Cerebellum (tissue), 4 donors: ENCODE measurements at places on chromosomes 5 and 9.

DNA sequence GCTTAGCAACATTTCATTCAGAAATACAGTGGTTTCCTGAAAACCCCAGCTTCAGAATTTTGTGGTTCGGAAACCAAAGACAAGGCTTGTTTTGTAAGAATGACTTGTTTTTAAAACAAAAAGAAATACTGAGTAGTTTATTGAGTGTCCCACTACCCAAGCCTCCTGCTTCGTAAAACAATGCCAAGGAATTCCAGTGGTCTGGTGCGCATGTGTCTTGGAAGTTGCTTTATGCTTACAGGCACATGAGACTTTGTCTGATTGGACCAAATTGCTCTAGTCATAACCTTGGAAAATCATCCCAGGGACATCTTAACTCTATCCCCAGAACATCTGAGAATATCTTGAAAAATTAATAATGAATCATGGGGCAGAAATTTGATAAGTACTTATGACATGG is 77.1 kb upstream of the FST start:
- no peak for DNase-seq

GRCh38 chr5:35979715-35980114 is 11.5 kb downstream of the UGT3A1 start:
- DNase-seq = no peak

- no peak for DNase-seq
These were observed 601.4 kb upstream of the TLE4 start for GRCh38 chr9:78970375-78970774.

DNA sequence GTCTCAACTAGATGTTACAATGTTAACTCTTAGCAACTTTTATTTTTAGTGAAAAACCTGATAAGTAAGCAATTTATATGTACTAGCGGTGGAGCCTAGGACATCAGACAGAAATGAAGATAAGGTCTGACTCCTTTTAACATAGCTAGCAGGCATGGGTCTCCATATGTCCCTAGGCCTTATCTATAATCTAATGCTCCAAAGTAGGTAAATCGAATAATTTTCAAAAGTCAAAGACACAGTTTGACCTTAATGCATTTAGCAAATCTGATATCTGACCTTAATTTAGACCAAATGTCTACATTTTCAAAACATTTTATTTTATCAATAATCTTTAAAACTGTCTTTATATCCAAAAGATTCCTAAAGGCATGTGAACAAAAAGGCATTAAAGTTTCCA is 305.0 kb upstream of the CCNH start:
- no peak for DNase-seq

DNA sequence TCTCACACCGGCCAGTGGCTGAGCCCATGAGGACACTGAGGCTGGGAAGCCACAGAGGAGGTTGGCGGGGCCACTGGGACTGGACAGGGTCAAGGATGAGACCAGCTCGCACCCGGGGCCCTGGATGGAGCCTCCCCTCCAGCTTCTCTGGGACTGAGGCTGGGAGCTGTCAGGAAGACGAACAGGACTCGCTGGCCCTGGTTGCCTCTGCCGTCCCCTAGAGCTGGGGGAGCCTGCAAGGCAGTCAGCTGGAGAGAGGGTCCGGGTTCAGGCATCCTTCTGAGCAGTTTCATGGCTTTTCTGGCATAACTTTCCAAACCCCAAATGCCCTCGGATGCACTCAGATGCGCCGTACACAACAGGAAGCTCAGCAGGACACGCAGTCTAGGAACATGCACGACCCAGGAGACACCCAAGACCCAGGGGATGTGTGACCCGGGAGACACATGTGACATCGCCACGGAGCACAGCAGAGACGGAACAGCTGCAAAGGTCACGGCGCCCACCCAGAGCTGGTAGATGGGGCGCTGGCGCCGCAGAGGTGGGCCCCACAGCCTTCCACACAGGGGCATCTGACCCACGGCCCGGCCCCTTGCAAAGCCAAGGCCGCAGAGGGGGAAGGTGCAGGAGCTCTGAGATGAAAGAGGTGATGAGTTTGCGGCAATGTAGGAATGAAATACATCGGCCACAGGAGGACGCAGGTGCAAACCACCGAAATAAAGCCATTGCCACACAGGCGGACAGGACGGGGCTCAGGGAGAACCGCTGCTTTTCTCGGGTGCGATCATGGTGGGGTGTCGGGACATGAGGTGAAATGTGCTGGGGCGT is 17.1 kb downstream of the TPPP start:
- no peak for DNase-seq

DNA sequence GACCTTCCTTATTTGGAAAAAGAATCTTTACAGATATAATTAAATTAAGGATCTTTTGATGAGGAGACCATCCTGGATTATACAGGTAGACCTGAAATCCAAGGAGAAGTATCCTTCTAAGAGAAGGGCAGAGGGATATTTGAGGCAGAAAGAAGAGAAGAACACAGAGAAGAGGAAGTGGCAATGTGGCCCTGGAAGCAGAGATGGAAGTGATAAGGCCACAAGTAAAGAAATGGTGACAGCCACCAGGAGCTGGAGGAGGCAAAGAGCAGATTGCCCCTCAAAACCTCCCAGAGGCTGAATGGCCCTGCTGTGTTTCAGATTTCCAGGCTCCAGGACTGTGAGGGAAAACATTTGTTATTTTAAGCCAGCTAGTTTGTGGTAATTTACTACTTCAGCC is 93.0 kb upstream of the ANKRD55 start:
- DNase-seq = no peak

- no peak for DNase-seq
These were observed 545.3 kb downstream of the TAF11L14 start for GRCh38 chr5:18179579-18179978.

DNA sequence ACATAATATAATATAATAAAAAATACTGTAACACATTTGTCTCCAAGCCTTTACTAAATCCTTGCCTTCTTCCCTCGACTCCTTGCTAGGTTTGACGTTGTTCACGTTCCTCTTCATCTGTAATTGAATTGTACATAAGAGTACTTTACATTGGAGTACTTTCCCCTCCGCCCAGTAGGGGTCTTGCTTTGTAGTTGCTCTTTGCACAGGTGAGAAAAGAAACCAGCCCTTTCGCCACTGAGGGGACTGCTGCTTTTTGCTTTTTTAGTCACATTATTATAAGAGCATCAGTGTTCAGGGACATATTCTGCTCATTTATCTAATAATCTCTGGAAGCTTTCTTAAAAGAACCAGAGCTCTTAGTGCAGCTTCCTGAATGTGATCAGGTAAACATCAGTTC is 115.0 kb downstream of the CETN3 start:
- no peak for DNase-seq

GRCh38 chr5:173004013-173004412 is 20.4 kb downstream of the ATP6V0E1 start:
- no peak for DNase-seq

- DNase-seq = no peak
These were observed 83.0 kb downstream of the TMEM174 start for GRCh38 chr5:73256012-73256411.

GRCh38 chr5:77882670-77883257 is 106.6 kb upstream of the TBCA start:
- no peak for DNase-seq

- no peak for DNase-seq
These were observed 49.9 kb upstream of the GDNF start for GRCh38 chr5:37889612-37890317.

GRCh38 chr5:135498637-135498995 is 37.1 kb downstream of the NEUROG1 start:
- DNase-seq = peak; percentile 35

- no peak for DNase-seq
These were observed 30.8 kb downstream of the ARHGAP26 start for GRCh38 chr5:142800776-142801494.

DNA sequence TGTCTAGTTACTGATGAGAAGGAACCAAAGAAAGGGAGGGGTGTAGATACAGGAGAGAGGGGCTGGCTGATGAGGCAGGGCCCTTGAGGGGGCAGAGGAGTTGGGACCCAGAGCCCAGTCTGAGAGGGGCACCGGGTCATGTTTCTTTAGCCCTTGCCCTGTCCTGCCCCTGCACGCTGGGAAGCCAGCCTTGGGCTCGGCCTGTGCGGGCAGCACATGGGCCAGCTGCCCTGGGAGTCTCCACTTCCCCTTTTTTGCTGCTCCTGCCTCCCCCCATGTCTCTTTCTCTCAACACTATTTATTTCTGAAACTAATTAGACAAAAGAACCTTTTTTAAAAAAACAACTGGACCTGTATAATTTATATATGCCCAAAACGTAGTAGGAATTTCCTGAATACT is 20.5 kb downstream of the MVB12B start:
- DNase-seq = no peak

GRCh38 chr5:124373883-124374282 is 372.6 kb downstream of the ZNF608 start:
- no peak for DNase-seq

DNA sequence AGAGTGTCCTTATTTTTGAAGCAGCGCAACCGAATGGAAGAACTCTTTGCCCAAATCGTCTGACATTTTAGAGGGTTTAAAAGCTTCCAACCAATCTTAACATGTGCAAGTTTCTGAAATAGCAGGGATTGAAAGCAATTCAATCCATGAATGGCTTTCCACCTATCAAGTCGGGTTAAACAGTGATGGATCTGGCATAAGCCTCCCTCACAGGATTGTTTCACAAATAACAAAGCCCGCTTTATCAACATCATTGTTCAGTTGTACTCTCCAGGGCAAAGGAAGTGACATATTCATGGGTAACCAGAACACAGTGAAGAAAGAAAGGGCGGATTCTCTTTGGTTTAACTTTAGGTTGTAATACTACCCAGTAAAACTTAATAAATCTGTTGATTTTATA is 497.3 kb downstream of the MTRR start:
- no peak for DNase-seq

DNA sequence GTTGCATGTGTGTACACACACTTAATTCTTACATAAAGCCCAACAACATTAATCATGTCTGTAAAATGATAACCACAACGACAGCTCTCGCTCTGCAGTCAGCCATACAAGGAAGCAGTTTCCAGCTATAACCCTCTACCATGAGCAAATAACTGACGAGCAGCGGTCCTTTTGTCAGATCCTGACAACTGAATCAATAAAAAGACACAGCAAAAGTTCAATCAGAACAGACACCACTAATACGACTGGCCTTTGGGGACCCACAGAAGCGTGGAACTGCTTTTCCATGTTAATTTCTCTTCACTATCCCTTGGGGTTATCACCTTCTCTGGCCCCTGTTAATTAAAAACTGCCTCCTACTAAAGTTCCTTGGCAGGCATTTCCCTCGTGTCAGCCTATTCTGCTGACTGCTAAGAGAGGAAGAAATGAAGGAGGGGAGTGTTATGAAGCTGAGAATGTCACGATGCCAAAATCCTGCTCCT is 722.8 kb upstream of the GRAMD2B start:
- no peak for DNase-seq

GRCh38 chr5:119078071-119078846 is 7.4 kb downstream of the DMXL1 start:
- no peak for DNase-seq

DNA sequence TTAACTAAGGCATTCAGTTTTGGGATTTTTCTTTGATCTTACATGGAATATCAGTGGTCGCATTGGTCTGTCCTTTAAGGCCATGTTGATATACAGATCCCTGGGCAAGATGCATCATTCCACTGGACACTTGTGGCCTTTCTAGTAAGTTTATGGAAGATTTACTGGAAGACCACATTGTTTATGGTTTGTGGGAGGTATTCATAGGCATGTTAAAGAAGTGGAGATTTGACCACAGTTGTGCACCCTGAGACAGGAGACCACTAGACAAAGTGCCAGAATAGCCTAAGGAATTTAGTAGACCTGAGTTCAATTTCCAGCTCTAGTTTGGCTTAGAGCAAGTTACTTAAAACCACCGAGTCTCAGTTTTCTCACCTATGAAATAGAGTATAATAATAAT is 383.1 kb upstream of the PAPPA start:
- DNase-seq = no peak

DNA sequence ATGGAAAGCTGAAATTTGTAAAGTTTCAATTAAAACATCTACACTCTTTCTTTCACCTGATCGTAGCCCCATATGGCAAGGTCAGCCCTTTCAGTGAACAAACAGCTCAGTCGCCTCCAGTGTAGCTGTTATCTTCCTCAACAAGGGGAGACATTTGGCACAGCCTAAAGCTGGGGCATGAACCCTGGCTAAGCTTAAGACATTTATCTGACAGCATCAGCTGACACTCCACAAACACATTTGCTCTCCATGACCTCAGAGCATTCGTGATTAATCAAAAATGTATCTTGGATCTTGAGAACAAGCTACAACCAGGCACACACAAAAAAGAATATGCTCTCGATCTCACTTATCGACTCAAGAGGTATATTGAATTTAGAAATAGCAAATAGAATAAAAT is 67.3 kb downstream of the POU5F2 start:
- DNase-seq = no peak

DNA sequence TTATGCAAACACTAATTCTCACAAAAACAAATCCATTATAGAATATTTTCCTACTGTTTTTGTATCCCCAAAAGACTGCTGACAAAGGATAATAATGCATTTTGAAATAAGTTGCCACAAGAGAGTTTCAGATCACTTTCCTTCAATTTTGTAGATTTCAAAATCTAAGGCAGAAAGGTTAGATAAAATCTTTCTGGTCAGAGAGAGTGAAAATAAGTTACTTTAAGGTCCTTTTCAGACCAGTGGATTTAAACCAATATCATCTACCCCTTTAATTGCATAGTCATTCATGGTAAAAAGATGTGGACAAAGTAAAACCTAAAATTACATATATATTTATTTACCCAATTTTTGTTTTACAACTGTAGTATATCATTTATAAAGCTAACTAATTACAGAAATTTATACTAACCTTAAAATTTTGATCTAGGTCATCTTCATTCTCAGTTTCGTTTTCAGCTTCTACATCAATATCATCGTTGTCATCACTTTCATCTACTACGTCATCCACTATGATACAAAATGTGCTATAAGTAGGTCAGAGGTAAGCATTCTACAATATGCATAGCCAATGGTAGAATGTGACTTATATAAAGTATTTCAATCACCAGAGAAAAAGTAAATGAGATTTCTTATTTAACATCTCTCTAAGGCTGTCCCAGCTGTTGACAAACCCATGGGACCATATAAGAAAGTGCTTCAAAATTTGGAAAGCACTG is 95.7 kb downstream of the AGTPBP1 start:
- DNase-seq = no peak

GRCh38 chr9:121055642-121056143 is 5.6 kb upstream of the C5 start:
- no peak for DNase-seq
